ENCODE measurements at places on chromosomes 11 and 22.

GRCh38 chr22:19448076-19448607 is 631 bp upstream of the C22orf39 start:
- DNase-seq, result peak; percentile 63

- DNase-seq, result no peak
Measured at GRCh38 chr11:73121692-73122091, 20.4 kb downstream of the FCHSD2 start.

- DNase-seq, result no peak
Measured at GRCh38 chr11:102251423-102251822, 65.9 kb upstream of the BIRC3 start.

DNA sequence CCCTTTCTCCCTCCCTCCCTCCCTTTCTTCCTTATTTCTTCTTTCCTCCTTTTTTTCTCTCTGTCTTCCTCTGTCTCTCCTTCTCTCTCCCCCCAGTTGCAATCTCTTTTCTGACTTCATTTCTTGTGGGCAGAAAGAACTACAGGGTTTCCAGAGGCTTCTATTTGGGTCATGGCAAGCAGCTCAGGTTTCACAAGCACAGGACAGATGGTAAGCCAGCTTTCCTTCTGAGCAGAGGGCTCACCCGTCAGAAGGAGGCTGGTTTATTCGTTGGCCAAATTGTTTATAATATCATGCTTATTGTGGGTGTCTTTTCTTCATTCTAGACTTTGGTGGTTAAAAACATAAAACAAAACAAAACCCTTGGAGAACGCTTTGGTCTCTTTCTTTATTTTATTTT is 58.9 kb upstream of the CLMP start:
- DNase-seq, result no peak

GRCh38 chr11:119567688-119568582 is 145.0 kb upstream of the THY1 start:
- no peak for DNase-seq

DNA sequence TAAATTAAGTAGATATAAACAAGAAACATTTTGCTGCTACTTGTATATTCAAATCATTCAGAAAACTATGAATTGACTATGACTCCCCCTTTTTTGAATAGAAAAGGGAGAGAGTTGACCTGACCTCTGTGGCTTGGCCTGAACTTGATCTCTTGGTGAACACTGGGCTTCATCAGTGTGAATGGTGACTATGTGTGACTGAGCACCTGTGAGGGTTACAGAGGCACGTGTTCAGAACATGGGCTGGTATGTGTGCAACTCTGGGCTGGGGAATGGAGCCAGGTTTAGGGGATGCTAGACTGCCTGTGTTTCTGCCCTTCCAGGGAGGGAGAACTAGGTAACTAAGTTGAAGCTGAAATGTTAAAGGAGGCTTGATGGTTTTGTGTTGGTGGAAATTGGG is 29.2 kb downstream of the HSD17B12 start:
- DNase-seq, result no peak

DNA sequence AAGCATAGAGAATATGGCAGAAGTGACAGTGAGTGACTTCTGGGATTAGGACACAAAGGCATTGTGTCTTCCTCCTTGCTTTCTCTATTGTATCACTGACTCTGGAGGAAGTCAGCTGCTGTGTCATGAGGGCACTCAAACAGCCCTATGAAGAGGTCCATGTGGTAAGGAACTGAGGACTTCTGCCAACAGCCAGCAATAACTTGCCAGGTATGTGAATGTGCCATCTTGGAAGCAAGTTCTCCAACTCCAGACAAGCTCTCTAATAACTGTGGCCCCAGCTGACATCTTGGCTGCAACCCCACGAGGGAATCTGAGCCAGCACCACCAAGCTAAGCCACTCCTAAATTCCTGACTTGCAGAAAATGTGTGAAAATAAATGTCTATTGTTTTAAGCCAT is 83.6 kb upstream of the ZBED5 start:
- no peak for DNase-seq

DNA sequence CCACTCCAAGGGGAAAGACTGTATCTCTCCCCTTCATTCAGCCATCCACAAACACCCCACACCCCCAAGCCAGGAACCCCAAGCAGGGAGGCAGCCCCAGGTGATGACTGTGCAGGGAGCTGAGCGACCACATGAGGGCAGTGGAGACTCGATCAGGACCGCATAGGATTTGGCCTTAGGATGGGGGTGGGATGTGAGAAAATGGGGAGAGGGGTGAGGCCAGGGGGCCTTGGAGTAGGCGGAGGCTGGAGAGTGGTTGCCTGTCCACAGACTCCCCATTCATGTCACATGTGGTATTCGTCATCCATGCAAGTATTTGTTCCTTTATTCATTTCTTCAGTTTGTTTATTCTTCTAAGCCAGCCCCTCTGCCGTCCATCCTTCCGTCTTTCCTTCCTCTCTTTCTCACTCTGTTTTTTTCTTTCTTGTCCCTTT is 2.7 kb upstream of the RHOD start:
- peak; percentile 5 for DNase-seq

DNA sequence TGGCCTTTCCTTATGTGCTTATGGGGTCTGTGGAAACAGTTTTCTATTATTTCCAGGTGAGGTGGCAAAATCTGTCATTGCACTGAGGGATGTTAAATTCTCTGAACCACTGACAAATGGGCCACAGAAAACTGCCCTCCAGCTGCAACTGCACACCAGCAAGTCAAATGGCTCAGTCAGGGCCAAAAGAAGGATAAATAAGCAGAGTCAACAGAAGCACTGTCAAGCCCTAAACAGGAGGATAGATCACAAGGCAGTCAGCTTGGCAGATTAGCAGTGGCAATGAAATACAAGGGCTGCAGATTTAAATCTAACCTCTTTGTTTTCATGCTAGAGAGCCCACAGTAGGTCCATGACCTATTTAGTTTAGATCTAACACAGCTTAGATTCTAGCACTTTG is 435.6 kb downstream of the ETS1 start:
- no peak for DNase-seq

GRCh38 chr11:61551634-61552033 is 29.2 kb downstream of the SYT7 start:
- DNase-seq, result no peak

DNA sequence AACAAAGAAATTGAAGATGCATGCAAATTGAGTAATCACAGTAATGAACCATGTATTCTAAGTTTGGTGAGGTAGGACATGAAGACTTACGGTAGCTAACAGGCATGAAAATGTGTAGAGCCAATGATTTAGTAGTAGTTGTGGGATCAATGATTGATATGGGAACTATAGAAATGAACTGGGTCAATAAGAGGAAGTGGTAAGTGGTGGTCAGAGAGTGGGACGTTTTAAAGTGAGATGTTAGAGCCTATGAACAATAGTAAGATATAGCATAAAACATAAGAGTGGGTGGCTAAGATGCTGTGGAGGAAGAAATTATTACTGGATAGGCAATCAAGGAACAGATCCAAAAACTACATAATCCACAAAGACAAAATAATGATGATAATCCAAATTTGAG is 45.0 kb downstream of the DLG2 start:
- no peak for DNase-seq

GRCh38 chr22:21082248-21082647 is 36.5 kb downstream of the LRRC74B start:
- no peak for DNase-seq

DNA sequence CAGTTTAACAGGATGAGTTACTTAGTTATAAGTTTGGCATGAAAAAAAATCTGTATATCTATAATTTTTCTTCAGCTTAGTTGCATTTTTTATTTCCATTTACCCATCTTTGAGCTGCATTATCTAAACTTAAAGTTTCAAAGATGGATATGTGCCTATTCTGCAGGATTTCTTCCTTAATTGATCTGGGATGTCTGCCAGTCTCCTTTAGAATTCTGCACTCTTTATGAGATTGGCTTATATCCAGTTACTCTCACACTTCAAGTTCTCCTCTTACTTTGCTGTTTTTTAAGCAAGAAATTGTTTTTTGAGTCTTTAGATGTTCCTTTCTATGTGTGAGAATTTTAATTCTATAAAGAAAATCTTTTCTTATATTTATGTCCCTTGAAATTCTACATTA is 5.1 kb upstream of the PDGFD start:
- DNase-seq, result peak; percentile 46

GRCh38 chr11:57651408-57651807 is 1.7 kb upstream of the YPEL4 start:
- no peak for DNase-seq

DNA sequence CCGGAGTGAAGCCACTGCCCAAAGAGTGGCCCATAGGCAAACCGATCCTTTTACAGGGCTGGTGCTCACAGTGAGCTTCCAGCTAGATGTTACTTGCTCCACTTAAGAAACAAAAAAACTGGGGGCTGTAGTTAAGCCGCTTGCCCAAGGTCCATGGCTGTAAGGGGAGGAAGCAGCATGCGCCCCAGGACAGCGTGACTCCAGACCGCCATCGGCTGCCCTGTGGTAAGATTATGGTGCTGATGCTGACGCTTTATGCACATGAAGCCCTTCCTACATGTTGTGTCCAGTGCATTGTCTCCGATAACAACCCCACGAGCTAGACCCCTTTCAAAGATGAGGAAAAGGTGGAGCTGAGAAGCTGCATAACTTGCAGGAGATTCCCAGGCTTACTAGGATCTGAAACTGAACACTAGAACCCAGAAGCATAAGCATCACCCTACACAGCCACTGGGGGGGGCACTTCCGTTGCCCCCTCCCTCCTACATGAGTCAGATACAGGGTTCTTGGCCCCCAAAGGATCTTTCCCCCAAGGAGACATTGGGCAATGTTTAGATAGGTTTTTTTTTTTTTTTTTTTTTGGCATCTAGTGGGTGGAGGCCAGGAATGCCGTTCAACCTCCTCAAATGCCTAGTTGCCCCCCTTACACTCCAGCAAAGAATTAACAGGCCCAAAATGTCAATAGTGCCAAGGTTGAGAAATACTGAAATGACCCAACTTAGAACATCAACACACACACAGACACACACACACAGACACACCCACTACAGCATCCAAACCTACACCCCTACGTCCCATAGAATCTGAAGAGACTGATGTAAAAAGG is 53.9 kb downstream of the MN1 start:
- no peak for DNase-seq

DNA sequence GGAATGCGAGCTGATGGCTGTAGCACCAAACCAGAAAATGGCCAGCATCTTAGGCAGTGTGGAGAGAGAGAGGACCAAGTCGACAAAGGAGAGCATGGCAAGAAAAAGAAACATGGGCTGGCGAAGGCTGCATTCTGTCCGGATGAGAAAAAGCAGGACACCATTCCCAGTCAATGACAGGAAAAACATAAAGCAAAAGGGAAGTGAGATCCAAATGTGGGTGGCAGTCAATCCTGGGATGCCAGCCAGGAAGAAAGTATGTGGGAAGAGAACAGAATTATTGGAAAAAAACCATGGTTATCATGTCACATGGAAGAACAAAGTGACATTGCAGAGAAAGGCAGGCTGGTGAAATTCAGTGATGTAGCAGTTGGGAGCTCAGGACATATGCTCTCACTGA is 36.9 kb upstream of the OR56A1 start:
- DNase-seq, result no peak

GRCh38 chr11:35141571-35141971 is 2.6 kb downstream of the CD44 start:
- DNase-seq, result no peak

- DNase-seq, result no peak
Measured at GRCh38 chr11:85827748-85828639, 17.1 kb upstream of the SYTL2 start.

DNA sequence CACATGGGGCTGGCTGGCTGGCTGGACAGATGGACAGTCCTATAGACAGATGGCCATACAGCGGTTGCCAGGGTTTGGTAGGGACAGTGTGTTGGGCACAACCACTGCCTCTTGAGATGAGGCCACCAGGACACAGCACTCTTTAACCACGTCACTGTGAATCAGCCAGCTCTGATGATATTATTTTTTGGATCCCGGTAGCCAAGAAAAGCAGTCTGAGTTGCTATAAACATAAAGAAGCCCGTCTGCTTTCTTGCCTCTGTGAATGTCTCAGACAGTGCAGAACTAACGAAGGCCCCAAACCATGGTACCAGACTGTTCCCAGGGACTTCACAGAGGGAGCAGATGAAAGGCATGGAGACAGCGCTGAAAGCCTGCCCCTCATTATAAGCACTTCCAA is 115.9 kb upstream of the CSNK2A3 start:
- DNase-seq, result no peak

- no peak for DNase-seq
Measured at GRCh38 chr11:12587333-12587991, 86.8 kb upstream of the TEAD1 start.

DNA sequence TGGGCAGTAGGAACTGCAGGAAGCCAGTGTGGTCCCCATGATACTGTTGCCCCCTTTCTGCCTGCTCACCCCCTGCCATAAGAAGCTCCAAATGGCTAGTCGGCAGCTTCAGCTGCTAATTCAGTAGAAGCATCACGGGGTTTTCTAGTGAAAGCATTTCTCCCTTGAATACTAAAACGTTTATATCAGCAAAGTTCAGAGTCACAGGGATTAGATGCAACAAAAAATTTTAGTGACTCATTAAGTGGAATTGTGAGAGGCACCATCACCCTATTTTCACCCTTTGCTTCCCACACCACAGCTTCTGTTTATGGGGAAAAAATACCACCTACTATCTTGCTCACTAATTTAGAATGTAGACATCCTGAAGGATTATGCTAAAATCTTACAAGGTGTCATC is 25.2 kb downstream of the RAB39A start:
- no peak for DNase-seq

DNA sequence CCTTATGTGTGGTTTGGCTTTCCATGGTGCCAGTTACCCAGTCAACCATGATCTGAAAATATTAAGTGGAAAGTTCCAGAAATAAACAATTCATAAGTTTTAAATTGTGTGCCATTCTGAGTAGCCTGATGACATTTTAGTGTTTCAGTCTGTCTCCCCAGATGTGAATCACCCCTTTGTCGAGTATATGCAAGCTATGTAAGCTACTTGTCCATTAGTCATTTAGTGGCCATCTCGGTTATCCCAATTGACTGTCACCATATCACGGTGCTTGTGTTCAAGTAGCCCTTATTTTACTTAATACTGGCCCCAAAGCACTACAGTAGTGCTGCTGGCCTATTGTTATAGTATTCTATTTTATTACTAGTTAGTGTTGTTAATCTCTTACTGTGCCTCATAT is 44.9 kb downstream of the ATG16L2 start:
- no peak for DNase-seq

GRCh38 chr11:92753161-92753560 is 216.3 kb upstream of the MTNR1B start:
- DNase-seq, result no peak

DNA sequence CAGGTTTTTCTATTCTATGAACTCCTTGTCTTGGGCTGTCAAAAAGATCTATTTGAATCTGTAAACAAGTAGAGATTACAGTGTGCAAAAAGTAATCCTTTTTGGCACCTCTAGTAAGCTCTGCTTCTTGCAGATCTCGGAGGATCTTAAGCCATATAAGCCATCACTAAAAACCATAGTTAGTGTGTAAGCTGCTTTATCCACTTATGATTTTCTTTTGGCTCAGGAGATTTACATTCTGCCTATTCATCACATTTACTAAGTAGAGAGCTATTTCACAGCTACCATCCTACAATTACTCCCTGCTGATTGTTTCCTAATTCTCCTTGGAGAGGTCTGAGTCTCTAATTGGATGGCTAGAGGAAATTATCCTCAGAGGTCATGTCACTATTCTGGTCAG is 385.7 kb downstream of the AASDHPPT start:
- DNase-seq, result no peak
